Activated CD8-positive, alpha-beta T cell treated with anti-CD3 and anti-CD28 coated beads for 36 hours (primary cell): ENCODE measurements at places on chromosomes 5 and 9.
A peak's percentile ranks its signal among the peaks of the same experiment; 100 is the strongest.

GRCh38 chr5:172119921-172120688 lies 67.9 kb downstream of the STK10 start:
- H3K27me3 ChIP-seq, result no peaks in the 10 kb centered on the region
- H3K27ac ChIP-seq, result peak overlapping the region; percentile 73
- DNase-seq, result no peak
- no peak overlapping the region for H3K4me3 ChIP-seq

DNA sequence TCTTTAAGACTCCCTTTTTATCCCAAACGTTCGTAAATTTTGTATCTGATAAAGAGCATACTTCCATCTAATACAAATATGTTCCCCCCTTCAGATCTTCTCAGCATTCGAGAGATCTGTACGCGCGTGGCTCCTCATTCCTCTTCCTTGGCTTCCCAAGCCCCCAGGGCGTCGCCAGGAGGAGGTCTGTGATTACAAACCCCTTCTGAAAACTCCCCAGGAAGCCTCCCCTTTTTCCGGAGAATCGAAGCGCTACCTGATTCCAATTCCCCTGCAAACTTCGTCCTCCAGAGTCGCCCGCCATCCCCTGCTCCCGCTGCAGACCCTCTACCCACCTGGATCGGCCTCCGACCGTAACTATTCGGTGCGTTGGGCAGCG lies 19.9 kb downstream of the CDKN2A start:
- no peak for DNase-seq
- peaks cover 78% of the 10 kb centered on the region for H3K27me3 ChIP-seq
- peaks cover 3% of the 10 kb centered on the region for H3K36me3 ChIP-seq
- peak overlapping the region; percentile 78 for H3K4me3 ChIP-seq
- H3K27ac ChIP-seq, result no peak overlapping the region

- no peak overlapping the region for H3K27ac ChIP-seq
- DNase-seq, result peak; percentile 63
- peaks cover 14% of the 10 kb centered on the region for H3K27me3 ChIP-seq
These were observed 59.4 kb upstream of the RAPGEF1 start for GRCh38 chr9:131799177-131799823.

- H3K4me1 ChIP-seq, result no peaks in the 10 kb centered on the region
- DNase-seq, result no peak
- no peak overlapping the region for H3K4me3 ChIP-seq
- H3K27me3 ChIP-seq, result no peaks in the 10 kb centered on the region
- no peak overlapping the region for H3K27ac ChIP-seq
These were observed 117.2 kb downstream of the TRPM3 start for GRCh38 chr9:71004196-71004595.

- peaks cover 37% of the 10 kb centered on the region for H3K4me1 ChIP-seq
- H3K27me3 ChIP-seq, result no peaks in the 10 kb centered on the region
- no peak overlapping the region for H3K27ac ChIP-seq
- H3K4me3 ChIP-seq, result no peak overlapping the region
These were observed 183.5 kb downstream of the CDK5RAP2 start for GRCh38 chr9:120396418-120396817.

- no peak overlapping the region for H3K4me3 ChIP-seq
- no peaks in the 10 kb centered on the region for H3K27me3 ChIP-seq
- no peak for DNase-seq
- H3K27ac ChIP-seq, result no peak overlapping the region
These were observed 340.0 kb downstream of the TLE4 start for GRCh38 chr9:79911724-79912123.

GRCh38 chr5:127009784-127010183 lies 20.6 kb downstream of the MARCHF3 start:
- H3K36me3 ChIP-seq, result peaks cover 4% of the 10 kb centered on the region
- H3K27me3 ChIP-seq, result no peaks in the 10 kb centered on the region
- peaks cover 43% of the 10 kb centered on the region for H3K4me1 ChIP-seq
- no peak for DNase-seq
- H3K4me3 ChIP-seq, result no peak overlapping the region

DNA sequence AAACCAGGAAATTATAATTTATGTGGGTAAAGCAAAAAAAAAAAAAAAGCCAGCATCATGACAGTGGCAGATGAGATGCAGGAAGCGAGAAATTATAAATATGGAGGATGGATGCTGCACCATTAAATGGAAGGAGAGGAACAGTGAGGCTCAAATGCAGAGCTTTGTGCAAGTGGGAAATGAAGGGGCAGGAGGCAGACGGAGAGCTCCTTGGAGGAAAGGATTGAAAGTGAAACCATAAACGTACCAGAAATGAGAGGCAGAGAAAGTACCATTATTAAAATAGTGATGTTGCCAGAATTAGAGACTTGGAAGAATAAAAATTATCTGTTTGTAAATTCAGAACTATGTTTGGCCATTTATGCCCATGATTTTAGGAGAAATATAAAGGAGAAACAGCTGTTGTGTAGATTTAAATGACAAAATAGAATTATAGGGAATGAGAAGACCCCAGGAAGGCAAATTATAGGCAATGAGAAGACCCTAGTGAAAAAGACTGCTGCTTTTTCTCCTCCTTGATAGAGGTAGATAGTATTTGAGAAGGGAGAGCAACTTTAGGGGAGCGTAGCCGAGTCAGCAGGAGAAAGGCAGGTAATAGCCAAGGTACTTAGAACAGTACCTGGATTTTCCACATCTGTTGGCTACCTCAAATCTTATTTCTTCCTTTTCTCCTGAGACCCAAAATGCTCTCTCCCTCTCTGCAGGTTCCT lies 341.0 kb upstream of the CD180 start:
- no peaks in the 10 kb centered on the region for H3K36me3 ChIP-seq
- no peak overlapping the region for H3K27ac ChIP-seq
- H3K4me3 ChIP-seq, result no peak overlapping the region
- DNase-seq, result no peak

DNA sequence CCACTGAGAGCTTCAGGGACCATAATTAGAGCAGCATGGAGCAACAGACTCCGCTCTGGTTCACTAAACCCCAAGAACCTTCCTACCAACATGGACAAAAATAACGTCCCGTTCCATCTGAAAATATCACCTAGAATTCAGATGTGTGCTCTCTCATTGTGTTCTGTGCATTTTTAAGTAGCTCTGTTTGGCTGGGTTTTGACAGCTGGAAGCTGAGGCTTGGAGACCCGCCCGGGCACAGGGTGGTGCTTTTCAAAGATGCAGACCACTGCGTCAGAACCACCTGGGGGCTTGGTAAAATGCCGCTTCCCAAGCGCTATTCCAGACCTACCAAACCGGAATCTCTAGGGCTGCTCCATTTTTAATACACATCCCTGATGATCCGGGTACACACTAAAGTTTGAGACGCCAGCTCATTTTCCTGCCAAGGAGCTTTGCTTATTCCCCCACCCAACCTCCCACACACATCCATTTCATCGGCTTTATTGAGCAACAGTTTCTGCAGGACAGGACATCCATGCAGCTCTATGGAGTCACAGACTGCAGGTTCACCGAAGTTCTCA lies 104.8 kb downstream of the GABBR2 start:
- H3K36me3 ChIP-seq, result no peaks in the 10 kb centered on the region
- H3K4me3 ChIP-seq, result no peak overlapping the region
- H3K27ac ChIP-seq, result no peak overlapping the region
- H3K4me1 ChIP-seq, result no peaks in the 10 kb centered on the region
- H3K27me3 ChIP-seq, result peaks cover 7% of the 10 kb centered on the region

DNA sequence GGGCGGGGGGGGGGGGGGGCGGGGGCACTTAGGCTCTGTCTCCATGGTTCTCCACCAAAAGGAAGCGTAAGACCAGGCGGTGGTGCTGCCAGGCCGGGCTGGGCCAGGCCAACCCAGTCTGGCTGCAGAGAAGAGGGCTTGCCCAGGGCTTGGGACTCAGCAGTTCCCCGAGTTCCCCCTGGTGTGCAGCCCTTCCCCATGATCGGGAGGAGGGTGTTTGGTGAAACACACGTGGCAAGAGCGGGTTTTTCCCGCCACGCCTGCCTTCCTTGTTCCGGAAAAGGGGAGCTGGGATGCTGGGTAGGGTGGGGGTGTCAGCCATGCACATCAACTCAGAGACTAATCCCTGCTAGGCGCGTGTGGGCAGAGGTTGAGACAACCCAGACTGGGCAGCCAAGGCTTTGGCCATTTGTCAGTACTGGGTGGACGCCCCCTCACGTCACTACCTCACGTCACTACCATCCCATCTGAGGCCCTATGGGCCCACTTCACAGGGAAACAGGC lies 32.9 kb downstream of the PRRX2 start:
- DNase-seq, result peak; percentile 13
- no peaks in the 10 kb centered on the region for H3K36me3 ChIP-seq
- peaks cover 5% of the 10 kb centered on the region for H3K4me1 ChIP-seq
- peak overlapping the region; percentile 32 for H3K4me3 ChIP-seq
- H3K27ac ChIP-seq, result peak overlapping the region; percentile 34

GRCh38 chr5:77893225-77893860 lies 117.2 kb upstream of the TBCA start:
- no peaks in the 10 kb centered on the region for H3K4me1 ChIP-seq
- no peaks in the 10 kb centered on the region for H3K27me3 ChIP-seq
- no peaks in the 10 kb centered on the region for H3K36me3 ChIP-seq

DNA sequence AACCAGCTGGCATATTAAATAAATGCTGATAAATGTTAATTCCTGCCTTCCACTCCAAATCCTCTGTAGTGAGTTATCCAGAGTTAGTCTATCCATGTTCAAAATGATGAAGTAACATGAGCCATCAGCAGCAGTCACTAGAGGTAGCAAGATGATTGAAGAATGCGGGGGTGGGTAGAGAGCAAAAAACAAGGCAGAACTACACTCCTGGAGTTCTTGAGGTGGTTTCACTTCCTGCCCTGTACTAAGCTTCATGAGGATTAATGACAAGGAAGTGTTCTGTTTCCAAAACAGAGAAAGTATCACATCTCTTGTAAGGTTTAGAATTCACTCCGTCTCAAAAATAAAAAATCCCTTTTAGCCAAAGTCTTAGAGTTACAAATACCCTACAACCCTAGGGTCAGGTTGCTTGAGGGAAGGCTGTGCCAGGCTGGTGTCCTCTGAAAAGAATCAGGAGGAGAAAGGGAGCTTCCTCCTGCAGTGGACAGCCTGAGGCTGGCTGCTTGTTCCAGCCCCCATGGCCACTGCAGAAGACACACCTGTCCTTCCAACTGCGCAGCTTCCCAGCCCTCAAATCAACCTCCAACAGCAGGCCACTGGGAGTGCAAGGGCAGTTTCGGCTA lies 180.2 kb downstream of the DENND1A start:
- no peak overlapping the region for H3K27ac ChIP-seq
- no peak overlapping the region for H3K4me3 ChIP-seq
- DNase-seq, result peak; percentile 3

DNA sequence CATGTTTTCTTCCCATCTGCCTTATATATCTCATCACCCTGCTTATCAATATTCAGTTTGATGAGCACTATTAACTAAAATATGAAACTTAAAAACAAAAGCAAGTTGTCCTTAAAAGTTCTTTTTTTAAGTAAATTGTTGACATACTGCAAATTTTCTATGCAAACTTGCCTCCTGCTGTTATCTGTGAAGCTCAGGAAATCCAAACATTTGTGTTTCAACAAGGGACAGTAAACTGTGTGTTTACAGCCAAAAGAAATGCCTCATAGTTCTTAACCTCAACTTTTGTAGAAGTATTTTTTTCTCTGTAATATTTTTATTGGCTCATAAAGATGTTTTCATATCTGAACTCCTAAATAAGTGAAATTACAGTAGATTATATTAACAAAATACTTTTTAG lies 7.7 kb upstream of the TTC23L start:
- no peaks in the 10 kb centered on the region for H3K36me3 ChIP-seq
- H3K27ac ChIP-seq, result no peak overlapping the region
- H3K27me3 ChIP-seq, result peaks cover 7% of the 10 kb centered on the region
- no peak overlapping the region for H3K4me3 ChIP-seq
- DNase-seq, result no peak

DNA sequence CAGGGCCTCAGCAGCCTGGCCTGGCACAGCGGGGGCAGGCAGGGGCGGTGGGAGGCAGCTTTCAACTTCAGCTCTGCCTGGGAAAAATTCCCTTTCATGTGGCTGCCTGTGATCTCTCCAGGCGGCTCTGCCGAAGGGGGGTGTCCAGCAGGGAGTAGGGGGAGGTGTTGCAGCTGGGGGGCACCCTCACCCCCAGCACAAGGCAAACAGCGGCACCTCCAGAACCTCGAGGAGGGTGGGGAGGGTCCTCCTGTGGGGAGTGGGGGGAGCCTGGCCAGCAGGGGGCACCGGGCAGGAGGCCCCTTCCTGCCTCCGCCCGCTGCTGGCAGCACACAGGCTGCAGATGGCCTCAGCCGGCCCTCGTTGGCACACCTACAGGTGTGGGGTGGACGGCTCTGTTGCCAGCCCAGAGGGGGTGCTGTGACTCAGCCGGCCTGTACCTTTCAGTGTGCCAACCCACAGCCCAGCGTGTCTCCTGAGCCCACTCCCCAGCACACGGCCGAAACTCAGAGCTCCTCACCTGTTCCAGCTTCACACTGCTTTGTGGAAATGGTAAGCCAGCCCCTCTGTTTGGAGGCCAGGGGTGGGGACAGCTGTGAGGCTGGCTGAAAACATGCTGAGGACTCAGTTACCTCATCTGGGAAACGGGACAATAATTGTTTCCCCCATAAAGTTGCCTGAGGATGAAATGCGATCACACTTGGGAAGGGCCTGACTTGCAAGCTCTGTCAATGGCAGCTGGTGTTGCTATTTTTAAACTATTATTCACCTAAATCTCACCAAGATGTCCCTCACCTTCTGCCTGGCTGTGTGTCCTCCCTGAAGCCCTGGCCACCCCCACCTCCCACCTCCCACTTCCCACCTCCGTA lies 37.0 kb downstream of the CXXC5 start:
- H3K4me1 ChIP-seq, result peaks cover 20% of the 10 kb centered on the region
- H3K4me3 ChIP-seq, result no peak overlapping the region

- H3K4me3 ChIP-seq, result no peak overlapping the region
- H3K36me3 ChIP-seq, result no peaks in the 10 kb centered on the region
- H3K27ac ChIP-seq, result no peak overlapping the region
- no peak for DNase-seq
- H3K4me1 ChIP-seq, result peaks cover 26% of the 10 kb centered on the region
- peaks cover 17% of the 10 kb centered on the region for H3K27me3 ChIP-seq
These were observed 229.9 kb upstream of the DAB2 start for GRCh38 chr5:39654715-39655114.

DNA sequence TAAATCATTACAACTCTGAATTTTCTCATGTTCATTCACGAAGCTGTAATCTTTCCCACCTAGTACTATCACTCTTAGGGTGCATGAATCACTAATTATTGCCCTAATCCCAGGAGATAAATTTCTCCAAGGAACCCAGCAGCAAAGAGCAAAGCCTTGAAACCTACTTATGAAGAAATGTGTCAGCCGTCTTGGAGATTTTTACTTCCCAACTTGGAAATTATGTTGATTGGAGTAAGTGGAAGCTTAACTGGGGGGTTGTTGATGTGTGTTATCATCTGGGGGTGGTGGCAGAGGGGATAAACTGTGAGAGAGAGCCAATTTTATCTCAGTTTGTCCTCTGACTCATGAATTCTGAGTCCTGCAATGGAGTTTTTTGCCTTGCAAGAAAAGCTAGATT lies 440.5 kb upstream of the WWC1 start:
- H3K36me3 ChIP-seq, result no peaks in the 10 kb centered on the region
- H3K27me3 ChIP-seq, result no peaks in the 10 kb centered on the region
- H3K27ac ChIP-seq, result no peak overlapping the region
- no peak for DNase-seq
- H3K4me3 ChIP-seq, result no peak overlapping the region
- H3K4me1 ChIP-seq, result no peaks in the 10 kb centered on the region

GRCh38 chr5:93382188-93382825 lies 198.7 kb downstream of the NR2F1-AS1 start:
- H3K27ac ChIP-seq, result no peak overlapping the region
- H3K4me1 ChIP-seq, result no peaks in the 10 kb centered on the region
- H3K36me3 ChIP-seq, result no peaks in the 10 kb centered on the region
- peaks cover 3% of the 10 kb centered on the region for H3K27me3 ChIP-seq

- no peaks in the 10 kb centered on the region for H3K36me3 ChIP-seq
- no peak overlapping the region for H3K4me3 ChIP-seq
- no peak overlapping the region for H3K27ac ChIP-seq
- DNase-seq, result no peak
These were observed 397.7 kb upstream of the SMARCA2 start for GRCh38 chr9:1617419-1617818.

GRCh38 chr5:13533833-13534232 lies 410.7 kb downstream of the DNAH5 start:
- no peak overlapping the region for H3K27ac ChIP-seq
- DNase-seq, result no peak
- no peak overlapping the region for H3K4me3 ChIP-seq
